Stimulated activated CD4-positive, alpha-beta T cell treated with anti-CD3 and anti-CD28 coated beads, Interleukin-12 subunit alpha, Interleukin-12 subunit beta, amount 100 ng/mL, for 48 hours (primary cell): ENCODE measurements at places on chromosomes 4 and X.

- no peak for DNase-seq
Measured at GRCh38 chr4:47010912-47011446, 17.6 kb upstream of the GABRA4 start.

DNA sequence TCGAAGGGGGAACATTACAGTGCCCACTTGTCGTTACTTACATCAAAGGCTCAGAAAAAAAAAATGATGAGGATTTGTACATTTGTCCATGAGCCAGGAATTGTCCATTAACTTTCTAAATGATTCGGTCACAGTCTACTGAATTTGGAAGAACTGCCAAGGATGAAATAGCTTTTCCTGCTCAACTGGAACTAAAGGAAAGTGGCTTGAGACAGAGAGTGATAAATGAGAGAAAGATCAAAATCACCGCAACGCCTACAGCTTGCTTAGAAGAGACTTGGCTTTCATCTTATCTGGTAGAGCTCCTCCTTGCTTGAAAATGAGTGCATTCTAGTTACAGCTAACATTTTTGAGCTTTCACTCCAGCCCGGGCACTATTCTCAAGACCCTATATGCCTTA is 55.5 kb upstream of the ADGRG2 start:
- DNase-seq, result no peak

- DNase-seq, result no peak
Measured at GRCh38 chr4:24179201-24179840, 289.5 kb upstream of the PPARGC1A start.

GRCh38 chr4:149987330-149988086 is 90.7 kb upstream of the DCLK2 start:
- no peak for DNase-seq

- DNase-seq, result no peak
Measured at GRCh38 chrX:96372313-96373046, 312.2 kb upstream of the DIAPH2 start.

DNA sequence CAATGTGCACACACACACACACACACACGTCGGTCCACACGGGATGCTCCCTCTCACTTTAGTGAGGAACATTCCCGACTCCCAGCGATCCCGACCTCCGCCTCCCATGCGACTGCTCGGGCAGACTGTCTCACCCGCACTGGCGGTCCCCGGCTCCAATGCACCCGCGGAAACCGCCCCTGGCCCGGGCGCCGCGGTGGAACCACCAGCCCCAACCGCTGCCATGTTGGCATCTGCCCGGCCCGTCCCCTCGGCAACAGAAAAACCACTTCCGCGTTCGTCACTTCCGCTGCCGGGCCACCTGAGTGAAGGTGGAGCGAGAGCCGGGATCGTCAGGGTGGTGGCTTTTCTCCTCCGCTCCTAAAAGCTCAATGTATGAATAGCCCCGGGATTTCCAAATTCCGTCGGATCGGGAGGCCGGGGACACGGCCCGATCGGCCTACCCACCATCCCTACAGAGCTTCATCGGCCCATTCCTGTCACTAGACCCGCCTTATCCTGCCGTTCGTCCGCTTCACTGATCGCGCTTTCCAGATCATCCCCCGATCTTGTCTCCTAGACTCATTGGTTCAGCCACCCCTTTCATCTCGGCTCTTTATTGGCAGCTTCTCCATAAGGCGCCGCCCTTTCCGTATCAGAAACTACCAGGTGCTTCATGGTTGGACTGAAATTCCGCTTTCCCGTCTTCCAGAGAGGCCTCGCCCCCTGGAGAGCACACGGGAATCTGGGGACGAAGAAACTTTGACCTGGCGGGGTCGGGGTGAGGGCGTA is at the start of gene SLC35A2:
Gene SLC35A2, minus strand, starts transcription at position 235 of the 771 bp plus-strand sequence. Its CDS starts 10 bp downstream, at position 225.
- DNase-seq, result peak; percentile 84

DNA sequence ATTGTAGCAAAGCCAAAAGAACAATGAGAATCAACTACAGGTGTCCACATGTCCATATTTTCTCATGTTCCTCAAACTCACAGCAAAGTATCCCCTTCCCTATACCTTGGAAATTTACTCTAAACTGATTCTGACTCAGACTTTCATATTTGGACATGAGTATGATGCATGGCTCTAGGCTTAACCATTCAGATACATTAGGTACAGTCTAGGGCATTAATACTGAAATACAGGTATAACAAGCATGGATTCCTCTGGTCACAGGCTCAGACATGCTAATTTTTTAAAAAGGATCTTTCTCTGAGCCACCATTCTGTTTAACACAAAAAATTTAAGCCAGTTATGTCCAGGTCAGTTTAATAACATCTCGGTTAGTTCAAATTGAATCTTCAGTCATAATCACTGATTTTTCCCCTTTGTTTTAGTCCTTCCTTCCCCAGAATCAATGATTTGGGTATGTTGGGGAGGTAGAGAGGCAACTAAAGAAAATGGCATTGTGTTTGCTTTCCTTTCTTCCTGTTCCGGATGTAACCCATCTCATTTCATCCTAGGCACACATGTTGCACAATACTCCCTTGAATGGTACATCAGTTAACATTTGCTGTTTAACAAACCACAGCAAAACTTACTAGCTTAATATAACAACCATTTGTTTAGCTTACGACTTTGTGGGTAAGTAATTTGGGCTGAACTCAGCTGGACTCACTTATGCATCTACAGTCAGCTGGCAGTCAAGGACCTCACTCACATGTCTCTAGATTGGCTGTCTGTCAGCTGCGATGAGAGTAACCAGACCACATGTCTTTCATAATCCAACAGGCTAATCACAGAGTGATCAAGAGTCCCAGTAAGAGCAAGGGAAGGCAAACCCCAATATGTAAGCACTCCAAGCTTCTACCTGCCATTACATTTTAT is 75.3 kb upstream of the GRIA3 start:
- no peak for DNase-seq

GRCh38 chrX:97268182-97268680 is 384.5 kb downstream of the RPA4 start:
- DNase-seq, result no peak

DNA sequence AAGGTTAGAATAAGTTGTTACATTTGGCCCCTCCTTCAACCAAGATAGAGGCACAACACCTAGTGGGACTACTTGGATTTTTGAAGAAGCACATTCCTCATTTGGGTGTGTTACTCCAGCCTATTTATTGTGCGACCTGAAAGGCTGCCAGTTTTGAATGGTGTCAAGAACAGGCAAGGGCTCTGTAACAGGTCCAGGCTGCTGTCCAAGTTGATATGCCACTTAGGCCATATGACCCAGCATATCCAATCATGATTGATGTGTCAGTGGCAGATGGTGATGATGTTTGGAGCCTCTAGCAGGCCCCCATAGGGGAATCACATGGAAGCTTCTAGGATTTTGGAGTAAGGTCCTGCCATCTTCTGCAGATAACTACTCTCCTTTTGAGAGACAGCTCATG is 35.5 kb upstream of the UGT2B4 start:
- DNase-seq, result no peak

DNA sequence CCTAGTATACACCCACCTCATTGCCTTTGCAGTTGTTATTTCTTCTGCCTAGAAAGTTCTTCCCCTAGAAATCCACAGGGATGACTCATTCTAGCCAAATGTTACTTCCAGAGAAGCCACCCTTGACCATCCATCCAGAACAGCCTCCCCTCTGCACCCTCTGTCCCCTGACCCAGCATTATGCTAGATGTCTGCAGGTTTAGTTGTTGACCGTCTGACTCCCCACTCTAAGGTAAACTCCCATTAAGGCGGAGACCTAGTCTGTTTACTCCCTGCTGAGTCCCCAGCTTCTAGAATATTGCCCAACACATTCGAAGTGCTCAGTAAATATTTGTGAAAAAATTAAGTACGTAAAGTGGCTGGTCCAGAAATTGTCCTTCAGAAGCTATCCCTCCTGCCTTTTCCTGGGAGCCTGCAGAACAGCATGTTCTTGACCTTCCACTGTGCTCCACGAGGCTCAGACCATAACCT is 11.0 kb downstream of the SRD5A3 start:
- DNase-seq, result no peak

DNA sequence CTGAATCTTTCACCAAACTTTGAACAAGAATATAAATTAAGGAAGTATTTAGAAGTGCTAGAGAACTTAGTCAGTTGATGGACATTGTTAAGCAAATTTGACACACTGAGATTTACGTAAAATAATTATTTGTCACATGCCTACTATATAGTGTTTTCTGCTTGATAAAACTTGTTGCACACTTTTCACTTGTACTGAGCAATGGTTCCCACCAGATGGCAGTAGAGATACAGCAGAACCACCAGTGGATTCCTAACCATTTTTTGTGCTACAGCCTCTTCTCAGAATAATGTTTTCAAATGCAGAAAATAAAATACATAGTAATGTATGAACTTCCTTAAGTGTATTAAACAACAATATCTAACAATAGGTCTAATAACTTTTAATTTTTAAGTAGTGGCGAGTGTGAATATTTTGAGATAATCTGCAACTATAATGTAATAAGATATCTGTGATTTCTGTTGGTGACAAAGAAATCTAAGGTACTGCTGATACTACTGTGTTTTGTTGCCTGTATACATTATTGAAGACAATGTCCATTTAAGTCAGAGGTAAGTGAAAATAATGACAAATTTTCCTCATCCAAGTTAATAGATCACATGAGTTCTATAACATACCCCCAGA is 81.2 kb downstream of the APOOL start:
- DNase-seq, result peak; percentile 30

- DNase-seq, result no peak
Measured at GRCh38 chr4:1559896-1560650, 124.0 kb downstream of the FAM53A start.

DNA sequence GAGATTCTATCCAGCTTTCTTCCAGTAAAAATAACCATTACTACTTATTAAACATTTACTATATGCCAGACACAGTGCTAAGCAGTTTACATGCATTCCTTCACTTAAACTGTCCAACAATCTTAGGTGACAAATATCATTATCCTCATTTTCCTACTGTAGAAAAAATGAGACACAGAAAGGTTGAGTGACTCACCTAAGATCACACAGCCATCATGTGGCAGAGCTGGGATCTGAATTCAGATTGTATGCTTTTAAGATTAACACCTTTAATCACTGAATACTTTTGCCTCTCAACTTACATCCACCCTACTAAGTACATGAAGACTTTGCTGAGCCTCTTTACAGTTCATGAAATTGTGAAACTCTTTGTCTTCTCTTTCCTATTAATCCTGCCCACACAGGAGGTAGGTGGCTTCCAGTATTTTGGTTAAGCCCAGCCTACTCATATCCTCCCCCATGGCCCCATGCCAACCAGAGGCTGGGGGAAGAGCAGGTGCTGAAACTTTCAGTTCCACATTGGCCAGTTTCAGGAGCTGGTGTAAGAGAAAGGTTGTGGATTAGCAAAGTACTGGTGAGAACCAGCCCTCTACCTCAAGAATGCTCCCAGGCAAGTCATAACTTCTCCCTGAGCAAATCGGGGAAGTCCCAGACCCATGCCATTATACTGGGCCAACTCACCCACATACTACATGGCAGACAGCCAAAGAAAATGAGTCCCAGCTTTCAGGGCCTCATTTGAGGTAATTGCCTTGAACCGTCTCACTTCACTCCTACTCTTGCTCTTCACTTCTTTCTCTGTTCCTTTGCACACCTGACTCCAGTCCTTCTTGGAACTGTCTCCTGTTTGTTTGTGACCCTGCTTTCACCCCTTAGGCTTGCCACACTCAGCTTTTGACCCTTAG is 211.1 kb downstream of the GUCY2F start:
- peak; percentile 23 for DNase-seq

DNA sequence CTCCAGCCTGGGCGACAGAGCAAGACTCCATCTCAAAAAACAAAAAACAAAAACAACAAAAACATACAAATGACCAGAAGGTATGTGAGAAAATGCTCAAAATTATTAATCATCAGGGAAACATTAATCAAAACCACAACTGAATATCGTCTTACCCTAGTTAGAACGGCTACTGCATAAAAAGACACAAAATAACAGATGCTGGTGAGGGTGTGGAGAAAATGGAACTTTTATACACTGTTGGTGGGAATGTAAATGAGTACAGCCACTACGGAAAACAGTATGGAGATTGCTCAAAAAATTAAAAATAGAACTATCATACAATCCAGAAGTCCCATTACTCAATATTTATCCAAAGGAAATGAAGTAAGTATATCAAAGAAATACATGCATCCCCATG is 27.3 kb downstream of the IQCM start:
- DNase-seq, result no peak

DNA sequence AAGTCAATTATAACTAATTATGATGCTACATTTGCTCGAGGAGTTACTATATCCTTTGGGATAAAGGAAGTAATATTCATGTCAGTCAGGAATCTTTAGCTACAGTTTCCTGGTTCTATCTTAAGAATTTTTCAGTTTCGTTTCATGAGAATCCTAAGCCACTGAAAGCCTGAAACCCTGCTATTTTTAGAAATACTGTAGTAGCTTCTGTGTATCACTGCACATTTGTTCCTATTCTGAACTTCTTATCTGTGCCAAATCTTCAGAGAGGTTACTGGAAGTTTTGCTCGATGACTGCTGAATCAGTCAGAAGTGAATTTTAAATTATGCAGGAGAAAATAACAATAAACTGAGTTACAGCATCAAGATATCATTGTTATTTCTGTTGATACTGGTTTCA is 249.2 kb downstream of the TENM3 start:
- DNase-seq, result no peak

DNA sequence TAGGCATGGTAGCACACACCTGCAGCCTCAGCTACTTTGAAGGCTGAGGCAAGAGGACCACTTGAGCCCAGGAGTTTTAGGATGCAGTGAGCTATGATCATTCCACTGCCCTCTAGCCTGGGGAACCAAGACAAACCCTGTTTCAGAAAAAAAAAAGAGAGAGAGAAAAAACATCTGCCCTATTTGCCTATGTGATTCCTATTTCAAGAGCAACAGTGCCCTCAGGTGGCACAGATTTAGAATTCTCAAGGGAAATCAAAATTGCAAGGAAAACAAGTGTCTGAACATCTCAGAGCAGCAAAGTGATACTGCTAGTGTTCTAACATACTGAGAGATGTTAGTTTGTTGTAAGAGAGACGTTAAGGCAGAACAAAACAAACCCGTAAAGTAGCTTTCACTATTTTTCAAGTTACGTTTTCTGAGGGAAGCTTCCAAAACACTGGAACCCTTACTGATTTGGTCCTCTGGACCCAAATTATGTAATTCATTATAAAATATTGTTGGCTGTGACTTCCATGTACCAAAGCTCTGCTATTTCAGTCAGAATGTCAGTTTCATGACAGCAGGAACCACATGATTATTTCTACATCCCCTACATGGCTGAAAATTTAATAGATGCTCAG is 7.9 kb downstream of the BDH2 start:
- DNase-seq, result peak; percentile 9

DNA sequence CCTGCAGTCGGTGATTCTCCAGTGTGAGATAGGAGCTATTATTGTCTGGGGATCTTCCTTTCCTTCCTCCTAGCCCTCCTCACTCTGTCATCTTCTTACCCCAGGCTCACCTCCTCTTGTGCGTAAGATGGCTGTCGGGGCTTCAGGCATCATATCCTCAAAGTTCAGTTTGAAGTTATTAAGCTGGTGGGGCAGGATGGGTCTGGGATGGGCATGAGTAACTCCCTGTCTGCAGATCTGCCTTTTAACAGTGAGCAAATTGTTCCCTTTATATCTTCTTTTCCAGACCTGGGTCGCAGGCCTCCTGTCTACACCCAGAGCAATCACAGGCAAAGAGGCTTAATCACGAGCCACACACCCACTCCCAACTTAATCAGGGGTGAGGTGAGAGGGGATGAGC is 900 bp upstream of the MTMR1 start:
- no peak for DNase-seq

- no peak for DNase-seq
Measured at GRCh38 chrX:142898164-142898563, 127.6 kb upstream of the SPANXN4 start.
